ENCODE measurements at places on chromosomes 1 and 21.

DNA sequence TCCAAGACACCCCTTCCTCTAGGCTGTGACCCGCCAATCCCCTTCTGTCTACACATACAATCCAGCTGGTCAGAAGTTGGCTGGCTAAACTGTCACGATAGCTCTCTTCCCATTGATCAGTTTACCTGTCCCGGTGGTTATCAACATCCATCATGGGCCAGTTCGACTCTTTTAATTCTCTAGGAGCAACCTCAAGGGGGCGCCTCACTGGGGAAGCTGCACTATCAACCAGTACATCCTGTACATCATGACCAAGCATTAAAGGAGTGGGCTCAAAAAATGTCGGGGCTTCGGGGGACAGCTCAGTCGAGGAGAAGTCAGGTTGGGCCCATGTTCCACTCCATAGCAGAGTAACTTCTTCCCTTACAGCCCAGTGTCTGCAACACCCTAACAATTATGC is 53.2 kb upstream of the B3GALNT2 start:
- DNase-seq = no peak

GRCh38 chr1:8239039-8239305 is 78.9 kb upstream of the SLC45A1 start:
- no peak for DNase-seq

- no peak for DNase-seq
Observed at GRCh38 chr1:99869304-99869703, 19.1 kb downstream of the AGL start.

- peak; percentile 28 for DNase-seq
Observed at GRCh38 chr1:117077267-117077666, 17.1 kb downstream of the TTF2 start.

DNA sequence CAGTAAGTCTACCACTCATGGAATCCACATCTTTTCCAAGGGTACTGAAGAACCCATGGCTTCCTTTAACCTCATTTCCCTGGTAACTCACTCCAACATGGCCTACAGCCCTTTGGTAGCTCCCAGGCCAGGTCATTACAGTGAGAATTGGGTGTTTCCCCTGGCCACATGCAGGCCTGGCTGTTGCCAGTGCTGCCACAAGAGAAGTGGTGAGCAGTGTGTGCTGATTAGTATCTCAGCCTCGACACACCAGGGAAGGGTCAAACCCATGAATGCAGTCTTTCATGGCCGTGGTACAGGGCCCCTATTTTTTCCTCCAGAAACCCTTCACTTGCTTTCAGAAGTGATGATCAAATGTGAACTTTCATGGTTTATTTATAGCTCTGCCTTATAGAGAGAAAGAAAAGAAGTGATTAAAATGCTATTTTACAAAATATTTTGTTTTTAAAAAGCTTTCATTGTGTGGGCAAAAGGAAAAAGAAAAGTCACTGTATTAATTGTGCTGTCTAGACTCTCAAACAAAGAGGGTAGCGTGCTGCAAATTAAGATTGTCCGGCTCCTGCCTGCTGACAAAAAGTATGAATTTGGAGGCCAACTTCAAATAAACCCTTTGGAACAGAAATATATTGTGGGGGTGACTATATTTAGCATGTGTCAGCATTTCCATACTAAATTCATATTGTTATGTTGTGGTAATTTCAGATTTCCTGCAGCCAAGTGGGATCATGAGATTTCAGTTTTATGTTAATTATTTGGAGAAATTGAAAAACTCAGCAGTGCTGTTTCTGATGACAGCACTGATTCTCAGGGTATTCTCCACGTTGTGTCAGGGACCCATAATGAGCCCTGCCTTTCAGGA is 62.0 kb upstream of the HOOK1 start:
- no peak for DNase-seq

DNA sequence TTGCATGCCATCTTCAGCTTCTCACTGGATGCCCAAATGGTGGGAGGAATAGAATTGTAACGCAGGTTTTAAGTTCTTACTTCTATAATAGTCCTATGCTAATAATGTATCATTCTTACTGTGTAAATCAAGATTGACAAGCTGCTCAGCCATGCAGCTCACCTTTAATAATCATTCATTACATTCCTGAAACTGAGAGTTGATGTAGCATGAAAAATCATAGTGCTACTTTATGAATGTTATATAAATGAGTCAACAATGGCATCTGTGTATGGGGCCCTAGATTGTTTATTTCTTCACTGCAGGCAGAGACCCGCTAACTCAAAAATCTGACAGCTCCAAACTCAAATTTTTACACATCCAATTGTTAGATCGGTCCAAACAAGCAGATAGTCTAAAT is 34.4 kb downstream of the FH start:
- DNase-seq = no peak

- DNase-seq = no peak
Observed at GRCh38 chr1:115123116-115123515, 33.8 kb upstream of the TSPAN2 start.

- DNase-seq = no peak
Observed at GRCh38 chr1:248808876-248809275, 16.8 kb downstream of the SH3BP5L start.

DNA sequence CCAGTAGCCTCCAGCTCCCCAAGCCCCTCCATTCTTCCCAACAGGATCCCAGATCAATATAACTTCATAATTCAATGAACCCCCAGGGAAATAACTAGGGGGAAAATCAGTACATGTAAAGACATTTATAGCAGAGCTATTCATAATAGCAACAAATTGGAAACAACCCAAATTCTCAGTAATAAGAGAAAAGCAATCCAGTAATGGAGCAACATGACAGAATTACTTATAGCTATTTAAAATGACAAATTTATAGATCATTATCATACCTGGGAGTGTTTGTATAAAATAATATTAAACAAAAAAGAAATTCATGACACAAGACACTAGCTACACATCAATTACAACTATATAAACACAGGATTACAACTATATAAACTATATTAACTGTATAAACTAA is 20.2 kb downstream of the PLEKHA6 start:
- DNase-seq = no peak

DNA sequence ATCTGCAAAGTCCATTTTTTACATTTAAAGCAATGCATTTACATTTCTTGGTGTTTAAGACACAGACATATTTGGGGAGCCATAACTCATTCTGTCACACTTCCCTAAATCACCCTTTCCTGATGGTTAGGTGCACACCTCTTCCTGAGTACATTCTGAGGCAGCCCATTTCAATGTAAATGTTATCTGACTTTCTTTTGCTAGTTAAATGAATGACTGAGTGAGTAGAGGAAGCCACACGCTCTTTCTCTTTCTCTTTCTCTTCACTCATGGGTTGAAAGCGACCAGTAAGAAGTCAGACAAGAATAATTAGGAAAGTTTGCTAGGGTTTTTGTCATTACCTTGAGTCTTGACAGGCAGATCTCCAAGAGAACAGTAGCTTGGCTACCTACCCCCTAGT is 143.1 kb downstream of the S1PR1 start:
- no peak for DNase-seq

DNA sequence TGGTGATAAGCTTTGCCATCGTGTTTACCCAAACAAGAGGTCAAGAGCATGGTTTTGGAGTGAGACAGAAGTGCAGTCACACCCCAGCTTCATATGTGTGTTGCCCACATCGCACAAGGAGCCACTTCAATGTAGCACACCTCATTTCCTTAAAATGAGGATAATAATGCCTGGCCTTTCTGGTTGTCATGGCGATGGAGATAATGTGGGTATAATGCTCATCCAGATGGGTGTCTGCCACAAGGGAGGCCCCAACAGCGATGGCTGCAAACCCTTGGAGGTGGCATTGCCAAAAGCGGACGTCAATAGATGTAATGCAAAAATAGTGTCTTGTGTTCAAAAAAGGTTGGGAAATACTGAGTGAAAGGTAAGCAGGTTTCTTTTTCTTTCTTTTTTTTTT is 83.1 kb upstream of the AJAP1 start:
- no peak for DNase-seq

- DNase-seq = no peak
Observed at GRCh38 chr1:213958346-213958745, 29.4 kb upstream of the PROX1 start.

DNA sequence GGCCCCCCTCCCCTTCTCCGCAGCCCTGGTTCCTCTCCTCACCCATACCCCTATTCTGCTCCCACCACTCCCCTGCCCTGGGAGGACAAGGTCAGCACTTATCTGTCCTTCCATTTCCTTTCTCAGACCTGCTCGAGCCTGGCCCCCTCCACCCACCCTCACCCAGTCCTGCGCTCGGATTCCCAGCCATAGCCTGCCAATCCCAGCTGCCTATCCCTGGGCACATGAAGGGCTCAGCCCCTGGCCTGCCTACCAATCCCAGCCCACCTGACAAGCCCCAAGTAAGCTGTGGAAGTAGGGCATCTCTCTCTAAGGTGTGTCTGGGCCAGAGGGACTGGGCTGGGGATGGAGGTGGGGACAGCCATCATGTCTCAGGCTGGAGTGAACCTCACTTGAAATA is 5.4 kb downstream of the BLACAT1 start:
- no peak for DNase-seq

DNA sequence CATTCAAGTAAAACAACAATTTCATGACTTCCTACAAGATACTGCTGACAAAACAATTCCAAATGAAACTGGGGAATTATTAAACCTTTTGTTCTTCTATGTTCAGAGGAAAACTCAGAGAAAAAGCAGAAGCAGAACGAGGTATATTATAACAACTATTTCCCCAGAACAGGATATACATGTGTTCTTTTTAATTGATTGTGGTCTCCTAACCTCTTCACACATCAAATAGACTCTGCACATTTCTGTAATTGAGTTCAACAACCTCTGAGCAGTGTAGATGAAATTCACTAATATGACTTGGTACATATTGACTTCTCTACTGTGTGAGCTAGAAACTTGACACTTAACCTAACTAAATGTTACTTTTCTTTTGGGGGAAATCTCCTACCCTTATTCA is 584.2 kb downstream of the NEGR1 start:
- DNase-seq = no peak

DNA sequence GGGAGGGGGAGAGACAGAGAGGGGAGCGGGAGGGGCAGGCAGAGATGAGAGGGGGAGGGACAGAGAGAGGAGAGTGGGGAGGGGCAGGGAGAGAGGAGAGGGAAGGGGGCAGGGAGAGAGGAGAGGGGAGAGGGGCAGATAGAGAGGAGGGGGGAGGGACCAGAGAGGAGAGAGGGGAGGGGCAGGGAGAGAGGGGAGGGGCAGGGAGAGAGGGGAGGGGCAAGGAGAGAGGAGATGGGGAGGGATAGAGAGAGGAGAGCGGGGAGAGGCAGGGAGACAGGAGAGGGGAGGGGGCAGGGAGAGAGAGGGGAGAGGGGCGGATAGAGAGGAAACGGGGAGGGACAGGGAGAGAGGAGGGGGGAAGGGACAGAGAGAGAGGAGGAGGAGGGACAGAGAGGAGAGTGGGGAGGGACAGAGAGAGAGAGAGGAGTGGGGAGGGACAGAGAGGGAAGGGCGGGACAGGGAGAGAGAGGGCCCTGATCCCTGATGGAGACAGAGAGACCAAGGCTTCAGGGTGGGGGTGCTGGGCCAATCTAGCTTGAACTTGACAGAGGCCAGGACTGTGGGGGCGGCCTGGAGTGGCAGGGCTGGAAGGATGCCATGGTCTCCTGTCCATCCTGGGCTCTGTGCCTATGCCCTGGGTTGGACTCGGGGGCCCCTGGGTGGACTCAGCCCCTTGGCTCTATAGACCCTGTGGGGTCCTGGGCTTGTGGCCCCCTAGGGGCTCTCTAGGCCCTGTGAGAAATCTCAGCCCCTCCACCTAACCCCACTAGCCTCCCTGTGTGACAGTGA is 43.6 kb downstream of the DMRTB1 start:
- DNase-seq = no peak

- no peak for DNase-seq
Observed at GRCh38 chr1:199135901-199136300, 497.1 kb downstream of the PTPRC start.

GRCh38 chr21:36663033-36663855 is 35.7 kb upstream of the SIM2 start:
- no peak for DNase-seq

- no peak for DNase-seq
Observed at GRCh38 chr1:70667494-70668170, 256.6 kb downstream of the CTH start.

DNA sequence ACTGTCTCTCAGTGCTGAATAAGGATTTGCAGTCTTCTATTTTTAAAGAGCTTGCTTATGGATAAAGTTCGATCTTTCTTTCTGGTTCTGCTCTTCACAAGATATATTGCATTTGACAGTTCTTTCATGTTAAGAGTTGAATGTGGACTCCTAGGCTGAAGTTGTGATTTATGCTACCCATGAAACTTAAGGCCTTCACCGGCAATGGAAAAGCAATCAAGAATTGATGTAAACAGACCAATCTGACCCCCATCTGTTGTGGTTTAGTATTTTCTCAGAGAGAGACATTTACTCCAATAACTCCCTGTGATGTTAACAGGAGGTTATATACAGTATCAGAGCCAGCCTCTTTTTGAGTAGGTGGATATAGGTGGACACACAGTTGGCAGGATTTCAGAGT is 165.8 kb downstream of the PAPPA2 start:
- DNase-seq = no peak

Measured in stimulated activated CD8-positive, alpha-beta memory T cell treated with anti-CD3 and anti-CD28 coated beads, Interleukin-7, amount 100 ng/mL, for 4 hours (primary cell).